ENCODE measurements at places on chromosomes 7 and 10.

DNA sequence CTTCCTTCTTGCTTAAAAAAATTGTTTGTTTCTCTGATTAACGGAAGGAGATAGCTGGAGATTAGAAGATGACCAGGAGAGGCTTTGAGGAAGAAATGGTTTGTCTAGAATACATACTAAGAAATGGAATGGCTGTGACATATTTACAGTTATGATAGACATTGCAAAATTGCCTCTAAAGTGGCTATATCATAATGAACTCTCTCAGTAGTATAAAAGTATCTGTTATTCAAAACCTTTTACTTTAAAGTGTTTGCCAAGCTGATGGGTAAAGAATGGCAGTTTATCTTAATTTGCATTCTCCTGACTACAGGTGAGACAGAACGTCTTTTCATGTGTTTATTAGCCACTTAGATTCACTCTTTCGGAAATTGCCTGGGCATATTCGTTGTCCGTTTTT lies 28.7 kb downstream of the LRGUK start:
- DNase-seq: no peak

DNA sequence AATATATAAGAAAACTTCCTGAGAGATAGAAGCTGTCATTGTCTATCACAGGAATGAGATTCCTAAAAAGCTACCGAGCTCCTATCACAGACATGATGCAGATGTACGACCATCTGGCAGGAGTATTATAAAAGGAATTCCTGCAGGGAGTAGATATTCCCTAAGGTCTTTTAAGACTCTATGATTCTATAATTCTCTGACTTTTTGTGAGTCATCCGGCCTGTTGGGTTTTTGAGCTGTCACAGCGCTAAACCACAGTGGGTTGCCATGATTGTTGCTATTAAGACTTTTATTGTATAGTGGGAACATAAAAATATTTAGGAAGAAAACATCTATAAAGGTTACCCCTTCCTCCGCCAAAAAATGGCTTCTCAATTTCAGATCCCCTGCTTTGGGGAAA lies 223.4 kb downstream of the BMPER start:
- DNase-seq: no peak

DNA sequence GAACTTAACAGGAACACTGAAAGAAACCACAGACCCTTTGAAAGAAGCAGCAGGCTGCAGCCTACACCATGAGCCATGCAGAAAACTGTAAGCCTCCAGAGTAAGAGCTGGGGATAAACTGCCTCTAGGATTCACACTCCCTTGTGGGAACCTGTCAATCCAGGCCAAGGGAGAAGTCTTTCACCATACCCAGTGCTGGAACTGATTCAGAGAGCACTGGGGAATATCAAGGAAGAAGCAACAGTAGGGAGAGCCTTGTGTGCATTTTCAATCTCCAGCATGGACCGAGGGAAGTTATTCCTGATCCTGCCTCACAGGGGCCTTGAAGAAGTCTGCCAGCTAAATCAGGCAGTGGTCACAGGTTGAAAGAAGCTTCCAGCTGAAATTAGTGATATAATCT lies 282.2 kb downstream of the AGMO start:
- DNase-seq: no peak

GRCh38 chr7:127976738-127977120 lies 54.5 kb downstream of the LRRC4 start:
- no peak for DNase-seq

- no peak for DNase-seq
Observed at GRCh38 chr7:137015015-137015414, 146.6 kb downstream of the CHRM2 start.

- DNase-seq: no peak
Observed at GRCh38 chr10:126919426-126919825, 14.2 kb downstream of the DOCK1 start.

DNA sequence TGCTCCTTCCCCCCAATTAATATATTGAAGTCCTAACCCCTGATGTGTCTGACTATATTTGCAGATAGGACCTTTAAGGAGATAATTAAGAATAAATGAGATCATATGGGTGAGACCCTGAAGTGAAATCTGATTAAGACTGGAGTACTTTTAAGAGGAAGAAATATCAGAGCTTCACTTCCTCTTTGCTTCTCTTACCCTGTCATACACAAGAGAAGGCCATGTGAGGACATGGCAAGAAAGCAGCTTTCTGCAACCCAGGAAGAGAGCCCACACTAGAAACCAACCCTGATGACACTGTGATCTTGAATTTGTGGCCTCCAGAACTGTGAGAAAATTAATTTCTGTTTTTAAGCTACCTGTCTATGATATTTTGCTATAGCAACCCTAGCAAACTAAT lies 44.2 kb downstream of the JMJD1C start:
- no peak for DNase-seq

DNA sequence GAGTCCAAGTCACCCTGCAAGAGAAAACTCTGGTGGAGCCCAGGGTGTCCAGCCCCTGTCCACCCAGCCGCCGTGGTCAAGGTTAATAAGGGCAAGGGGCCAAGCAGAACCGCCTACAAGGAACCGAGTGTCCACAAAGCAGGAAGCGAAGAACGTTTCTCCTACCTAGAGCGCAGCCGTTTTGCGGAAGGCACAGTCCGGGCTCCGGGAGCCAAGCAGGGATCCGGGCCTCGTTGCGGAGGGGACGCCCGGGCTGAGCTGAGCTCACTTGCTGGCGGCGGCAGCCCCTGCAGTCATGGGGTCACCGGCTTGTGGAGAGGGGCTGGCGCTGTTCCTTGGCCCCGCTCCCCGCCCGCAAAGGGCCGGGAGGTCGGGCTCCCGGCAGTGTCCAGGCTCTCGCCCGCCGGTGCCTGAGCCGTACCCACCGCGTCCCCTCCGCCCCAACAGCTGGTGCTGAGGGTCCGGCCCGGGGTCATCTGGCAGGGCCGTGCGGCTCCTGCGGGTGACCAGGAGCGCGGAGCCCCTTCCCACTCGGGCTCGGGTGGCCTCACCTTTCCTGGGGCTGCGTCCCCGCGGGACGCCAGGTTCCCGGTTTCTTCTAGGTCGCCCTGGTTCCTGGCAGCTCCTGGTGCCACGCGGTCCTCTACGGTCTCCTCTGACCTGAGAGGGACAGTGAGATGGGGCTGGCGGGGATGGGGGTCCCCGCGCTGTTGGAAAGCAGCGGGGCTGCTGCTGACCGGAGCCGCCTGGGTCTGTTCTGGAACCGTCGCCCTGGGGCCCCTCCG lies 14.0 kb upstream of the ZNF273 start:
- DNase-seq: no peak

DNA sequence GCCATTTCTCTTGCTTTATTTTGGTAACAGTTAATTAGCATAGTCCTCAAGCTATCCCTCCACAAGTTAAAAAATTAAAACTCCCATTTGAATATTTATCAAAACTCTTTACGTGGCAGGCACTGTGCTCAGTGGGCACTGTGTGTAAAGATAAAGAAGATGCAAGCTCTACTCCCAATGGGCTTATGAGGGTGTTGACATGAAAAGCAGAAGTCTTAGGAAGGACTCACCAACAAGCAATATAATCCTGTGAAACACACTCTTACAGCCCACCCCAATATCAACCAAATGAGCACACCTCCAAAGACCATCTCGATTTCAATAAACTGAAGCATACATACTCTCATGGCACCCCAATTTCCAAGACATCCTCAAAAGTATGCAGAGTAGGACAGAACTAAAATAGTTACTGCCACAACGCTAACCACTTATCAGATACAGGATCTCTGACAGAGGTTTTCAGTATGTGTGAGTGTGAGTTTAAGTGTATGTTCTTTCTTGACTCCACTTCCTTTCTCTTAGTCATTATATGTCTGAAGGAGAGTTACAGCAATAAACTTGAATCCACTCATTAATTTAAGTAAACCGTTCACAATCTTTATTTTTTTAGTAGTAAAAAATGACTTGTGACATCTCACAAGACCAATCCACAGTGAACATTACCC lies 120.0 kb downstream of the PDE1C start:
- no peak for DNase-seq
